ENCODE measurements at places on chromosomes 4 and X.
A peak's percentile ranks its signal among the peaks of the same experiment; 100 is the strongest.

DNA sequence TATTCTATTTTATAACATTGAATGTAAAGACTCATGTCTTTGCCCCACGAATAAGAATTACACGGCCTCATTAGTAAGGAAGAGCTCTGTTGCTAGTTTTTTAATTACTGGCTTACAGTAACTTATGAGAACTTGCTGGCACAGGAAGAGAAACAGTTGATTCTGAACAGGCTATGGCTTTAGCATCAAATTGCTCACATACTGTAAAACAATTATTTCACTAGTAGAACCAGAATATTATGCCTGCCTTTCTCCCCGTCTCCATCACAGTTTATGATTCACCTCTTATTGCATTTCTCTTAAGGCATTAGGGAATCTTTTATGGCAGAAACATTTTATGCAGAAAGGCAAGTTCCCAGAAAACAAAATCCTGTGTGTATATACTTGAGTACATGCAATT is 126.1 kb downstream of the SPRY1 start:
- no peak for DNase-seq

- no peak for DNase-seq
Measured at GRCh38 chrX:153380691-153381090, 20.5 kb downstream of the PNMA6E start.

DNA sequence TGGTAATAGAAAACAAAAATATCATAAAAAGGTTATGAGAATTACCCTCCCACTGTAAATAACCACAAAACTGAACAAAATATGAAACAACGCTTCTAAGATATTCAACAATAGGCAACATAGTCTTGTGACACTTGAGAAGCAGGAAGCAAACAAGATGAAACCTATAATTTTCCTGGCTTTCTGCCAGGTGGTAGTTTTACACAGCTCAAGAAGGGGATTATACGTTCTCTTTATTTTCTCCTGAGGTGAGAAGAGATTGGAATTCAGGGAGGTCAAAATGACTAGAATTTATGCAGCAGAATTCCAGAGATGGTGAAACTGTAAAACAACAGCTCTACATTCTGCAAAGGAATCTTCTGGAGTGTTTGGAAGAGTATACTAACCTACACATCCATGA is 186.0 kb downstream of the HHIP start:
- DNase-seq, result no peak

GRCh38 chr4:86720508-86721068 is 126.5 kb downstream of the PTPN13 start:
- no peak for DNase-seq

GRCh38 chr4:120266602-120267001 is 200.0 kb upstream of the MAD2L1 start:
- DNase-seq, result no peak

- DNase-seq, result no peak
Measured at GRCh38 chr4:70365479-70365878, 4.9 kb downstream of the SMR3A start.

GRCh38 chr4:169810325-169811323 is 52.9 kb upstream of the HPF1 start:
- DNase-seq, result peak; percentile 8

GRCh38 chrX:120015145-120016067 is 62.1 kb downstream of the RHOXF2B start:
- DNase-seq, result no peak

GRCh38 chr4:71564775-71565174 is 219.1 kb downstream of the GC start:
- no peak for DNase-seq

Data from effector CD4-positive, alpha-beta T cell (primary cell).